ENCODE measurements at places on chromosomes 16 and 17.

DNA sequence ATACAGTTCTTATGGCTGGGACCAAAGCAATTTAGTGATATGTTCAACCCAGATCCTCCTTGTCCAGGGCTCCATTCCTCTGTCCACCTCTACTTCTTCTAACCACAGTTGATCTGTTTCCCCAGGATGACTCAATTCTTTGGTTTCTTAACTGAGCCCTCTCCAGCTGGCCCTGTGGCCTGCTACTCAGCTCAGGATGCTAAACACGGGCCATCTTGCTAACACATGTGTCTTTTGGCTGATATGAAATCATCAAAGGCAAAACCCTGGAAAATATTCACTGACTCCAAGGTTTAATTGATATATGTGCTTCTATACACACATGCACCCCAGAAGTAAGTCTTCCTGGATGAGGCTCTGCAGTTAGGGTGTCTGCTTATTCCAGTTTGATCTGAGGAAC lies 43.8 kb downstream of the SHISA6 start:
- no peak for DNase-seq

GRCh38 chr16:15790458-15790857 lies 66.4 kb downstream of the MYH11 start:
- DNase-seq = no peak

DNA sequence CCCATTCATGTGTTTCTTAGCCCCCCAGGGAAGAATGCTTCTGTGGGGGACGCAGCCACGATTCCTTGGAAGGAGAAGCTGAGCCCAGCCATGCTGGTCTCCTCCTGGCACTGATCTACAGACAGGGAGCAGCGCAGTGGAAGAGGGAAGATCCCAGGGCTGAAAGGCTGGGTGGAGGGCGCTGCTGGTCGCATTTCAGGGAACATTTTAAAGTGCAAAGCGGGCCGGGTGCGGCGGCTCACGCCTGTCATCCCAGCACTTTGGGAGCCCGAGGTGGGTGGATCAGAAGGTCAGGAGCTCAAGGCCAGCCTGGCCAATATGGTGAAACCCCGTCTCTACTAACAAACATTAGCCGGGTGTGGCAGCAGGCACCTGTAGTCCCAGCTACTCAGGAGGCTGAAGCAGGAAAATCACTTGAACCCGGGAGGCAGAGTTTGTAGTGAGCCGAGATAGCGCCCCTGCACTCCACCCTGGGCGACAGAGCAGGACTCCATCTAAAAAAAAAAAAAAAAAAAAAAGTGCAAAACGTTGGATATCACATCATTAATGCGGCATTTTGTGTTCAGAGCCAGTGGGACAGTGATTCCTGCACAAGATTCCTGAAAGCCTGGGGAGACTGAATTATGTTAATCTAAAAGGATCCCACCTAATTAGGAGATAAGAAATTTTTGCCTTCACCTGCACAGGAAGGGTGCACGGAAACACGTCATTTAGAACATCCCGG lies 558 bp upstream of the CHMP6 start:
- DNase-seq = no peak

- DNase-seq = no peak
Observed at GRCh38 chr17:50683434-50684287, 24.1 kb downstream of the ANKRD40 start.

DNA sequence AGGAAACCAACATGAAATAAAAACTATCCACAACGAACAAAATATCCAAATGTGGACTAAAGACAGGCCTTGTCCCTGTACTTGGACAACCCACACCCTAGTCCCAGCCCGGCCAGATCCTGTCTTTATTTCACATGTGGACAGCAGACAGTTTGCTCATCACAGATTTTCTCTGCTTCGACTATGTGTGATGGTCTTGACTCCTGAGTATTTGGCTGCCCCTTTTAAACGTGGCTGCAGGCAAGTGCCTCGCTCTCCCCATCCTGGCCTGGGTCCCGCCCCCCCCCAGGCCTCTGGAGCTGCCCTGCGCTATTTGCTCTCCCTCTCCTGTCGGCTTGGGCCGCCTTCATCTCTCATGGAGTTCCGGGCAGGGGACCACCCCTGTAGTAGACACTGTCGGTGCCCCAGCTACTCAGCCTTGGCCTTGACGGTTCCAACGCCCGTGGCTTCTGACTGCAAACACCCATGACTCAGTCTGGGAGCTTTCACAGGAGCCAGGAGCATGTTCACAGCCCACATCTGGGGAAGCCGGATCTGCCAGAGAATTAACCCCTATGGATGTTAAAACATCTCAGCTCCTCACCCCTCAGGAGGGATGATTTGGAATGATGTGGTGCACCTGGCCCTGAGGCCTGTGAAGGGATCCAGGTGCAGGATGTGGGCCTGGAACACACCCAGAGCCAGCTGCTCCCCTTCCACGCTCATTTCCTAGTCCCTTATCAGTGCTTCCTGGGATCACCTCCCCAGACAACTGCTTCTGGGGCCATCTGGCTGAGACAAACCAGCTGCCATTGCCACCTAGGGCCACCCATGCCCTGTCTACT lies 229.7 kb upstream of the RPL38 start:
- no peak for DNase-seq

DNA sequence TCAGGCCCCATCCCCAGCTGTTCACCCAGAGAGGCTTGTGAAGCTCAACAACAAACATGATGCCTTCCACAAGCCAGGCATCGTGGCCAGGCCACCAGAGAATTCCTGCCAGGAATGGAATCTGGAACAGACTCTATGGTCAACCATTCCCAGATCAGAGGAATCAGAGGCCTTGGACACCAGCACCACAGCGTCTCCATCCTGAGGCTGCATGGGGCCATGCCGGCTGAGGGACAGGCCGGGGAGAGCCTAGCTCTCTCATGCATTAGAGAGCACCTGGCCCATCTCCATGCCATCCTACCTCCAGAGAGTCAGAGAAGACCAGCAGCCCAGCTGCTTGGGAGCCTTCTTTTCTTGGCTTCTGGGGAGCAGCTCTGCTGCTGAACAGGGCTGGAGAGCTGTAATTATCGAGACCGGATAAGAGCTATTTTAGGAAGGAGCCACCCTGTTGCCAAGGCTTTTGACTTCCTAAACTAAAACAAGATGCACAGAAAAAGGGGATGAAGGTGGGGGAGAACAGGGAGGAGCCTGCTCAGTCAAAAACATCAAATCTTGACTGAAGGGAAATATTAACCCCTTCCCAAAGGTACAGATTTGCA lies 24.5 kb upstream of the MTMR4 start:
- no peak for DNase-seq

Measured in AG09309 (cell line).